Stimulated activated CD8-positive, alpha-beta memory T cell treated with anti-CD3 and anti-CD28 coated beads, Interleukin-2, amount 100 ng/mL, for 1 hour (primary cell): ENCODE measurements at places on chromosomes 13 and 19.

DNA sequence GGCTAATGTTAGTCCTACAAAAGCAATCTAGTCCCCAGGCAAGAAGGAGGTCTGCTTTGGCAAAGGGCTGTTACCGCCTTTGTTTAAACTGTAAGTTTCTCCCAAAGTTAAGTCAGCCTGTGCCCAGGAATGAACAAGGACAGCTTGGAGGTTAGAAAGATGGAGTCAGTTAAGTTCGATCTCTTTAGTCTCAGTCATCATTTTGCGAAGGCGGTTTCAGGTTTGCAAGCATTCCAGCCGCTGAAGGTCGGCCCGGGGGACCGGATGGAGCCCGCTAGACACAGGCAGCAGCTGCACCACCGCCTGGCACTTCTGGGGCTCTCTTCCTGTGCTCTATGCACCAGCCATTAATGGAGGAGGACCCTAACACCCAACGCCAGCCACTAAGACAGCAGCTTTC is 91.3 kb downstream of the STK24 start:
- no peak for DNase-seq

- no peak for DNase-seq
Measured at GRCh38 chr13:41670873-41671443, 213.6 kb downstream of the RGCC start.

- DNase-seq: no peak
Measured at GRCh38 chr13:47310401-47310800, 413.5 kb upstream of the HTR2A start.

DNA sequence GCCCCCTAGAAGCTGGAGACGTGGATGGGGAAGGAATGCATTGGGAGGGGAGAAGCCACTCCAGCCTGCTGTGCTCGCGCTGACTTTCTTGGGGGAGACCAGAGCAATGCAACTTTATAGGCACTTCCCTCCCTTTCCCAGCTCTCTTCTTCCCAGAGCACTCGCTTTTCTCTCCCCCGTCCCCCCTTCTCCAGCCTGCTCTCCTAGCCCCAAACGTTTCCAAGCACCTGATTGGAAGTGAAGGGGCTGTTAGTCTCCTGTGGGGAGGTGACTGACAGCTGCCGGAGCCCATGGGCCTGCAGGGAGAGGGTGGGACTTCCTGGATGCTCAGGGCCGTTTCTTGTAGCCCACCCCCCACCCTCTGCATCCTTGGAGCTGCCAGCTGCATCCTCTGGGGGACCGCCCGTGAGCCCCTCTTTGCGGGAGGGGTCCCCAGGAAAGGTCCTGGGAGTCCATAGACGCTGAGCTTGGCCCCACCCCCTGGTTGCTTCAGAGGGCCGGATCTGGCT is 2.5 kb downstream of the HDGFL2 start:
- DNase-seq: no peak

- no peak for DNase-seq
Measured at GRCh38 chr19:45814851-45815480, at the start of gene RSPH6A. Gene RSPH6A, minus strand, starts transcription at chr19:45815308. Its CDS starts 132 bp downstream, at chr19:45815176.

GRCh38 chr13:42275506-42275905 is 3.6 kb downstream of the AKAP11 start:
- DNase-seq: no peak

GRCh38 chr19:7534531-7535046 is 928 bp upstream of the PNPLA6 start:
- DNase-seq: peak; percentile 13

DNA sequence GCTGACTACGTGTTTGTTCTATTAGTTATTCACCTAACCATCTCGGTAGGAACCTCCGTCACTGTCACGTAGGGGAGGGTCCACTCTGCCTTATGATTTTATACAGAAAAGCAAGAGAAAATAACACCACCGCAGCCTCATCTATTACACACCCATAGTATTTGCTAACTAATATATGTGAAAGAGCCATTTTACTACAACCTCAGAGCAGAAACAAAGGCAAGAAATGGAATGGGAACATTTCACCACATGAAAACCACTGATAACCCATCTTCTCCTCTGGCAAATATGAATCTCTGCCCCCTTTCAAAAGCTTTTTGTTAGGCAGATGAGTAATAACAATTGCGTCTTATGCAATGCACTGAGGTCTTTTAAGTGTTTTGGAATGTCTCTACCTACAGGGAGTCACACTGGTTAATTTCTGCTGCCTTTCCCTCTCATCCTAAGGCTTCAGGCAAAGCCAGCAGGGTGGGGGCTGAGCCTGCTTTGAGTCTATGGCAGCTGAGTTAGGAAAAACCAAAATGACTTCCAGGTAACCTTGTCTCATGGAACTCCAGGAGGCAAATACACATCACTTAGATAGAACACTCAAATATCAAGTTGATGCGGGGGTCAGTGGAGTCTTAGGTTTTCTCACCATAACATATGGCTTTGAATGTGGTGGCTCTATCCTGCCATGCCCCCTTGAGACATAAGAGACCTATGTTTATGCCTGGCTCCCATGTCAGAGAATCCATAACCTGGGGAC is 15.0 kb downstream of the TSHZ3 start:
- no peak for DNase-seq

DNA sequence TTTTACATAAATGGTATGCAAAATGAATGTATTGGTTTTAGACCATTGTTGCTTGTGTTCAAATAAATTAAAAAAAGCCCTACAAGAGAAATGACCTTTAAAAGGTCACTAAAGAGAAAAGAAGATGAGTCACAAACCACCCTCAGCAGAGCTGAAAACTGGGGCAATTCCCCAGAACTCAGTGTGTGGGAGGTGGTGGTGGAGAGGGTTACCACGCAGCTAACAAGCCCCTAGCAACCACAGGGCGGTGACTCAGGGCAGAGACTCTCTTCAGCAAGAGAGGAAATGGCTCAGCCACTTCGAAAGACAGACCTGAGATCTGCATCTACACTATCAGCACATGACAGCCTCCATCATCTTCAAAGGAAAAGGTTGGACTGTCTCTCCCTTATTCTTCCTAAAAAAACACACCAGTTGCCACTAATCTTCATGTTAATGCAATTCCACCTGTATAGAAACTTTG is 29.4 kb upstream of the NDFIP2 start:
- DNase-seq: peak; percentile 67
